Sigmoid colon (tissue), 7 donors: ENCODE measurements at places on chromosomes 7 and 10. TPM values are rescaled to one million over a fixed set of nuclear protein-coding genes. Genes with fewer than 3 reads are reported as not detected.

GRCh38 chr7:156545979-156546378, 94.6 kb upstream of the RNF32 start:
- DNase-seq: no peak

GRCh38 chr10:121024905-121025584, 173.9 kb downstream of the WDR11 start:
- DNase-seq: peak; percentile 76

Gene HIP1
- total RNA-seq: 7.2 TPM

DNA sequence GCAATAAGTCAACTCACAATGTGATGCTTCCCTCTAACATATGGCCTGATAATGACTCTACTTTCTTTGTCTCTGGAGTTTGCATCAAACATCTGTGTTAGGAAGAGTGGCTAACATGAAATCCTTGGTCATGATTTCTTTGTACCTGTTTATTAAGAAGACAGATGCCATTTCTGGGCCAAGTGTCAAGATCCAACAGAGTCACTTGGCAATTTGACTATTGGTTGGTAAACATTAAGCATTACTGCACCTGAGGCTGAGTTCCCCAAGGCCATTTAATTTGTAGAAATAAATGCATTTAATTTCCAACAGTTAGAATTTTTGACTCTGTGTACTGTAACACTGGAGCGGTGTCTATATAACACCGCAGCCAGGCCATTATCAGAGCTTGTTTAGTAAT, 403.7 kb downstream of the GALNT17 start:
- DNase-seq: no peak

DNA sequence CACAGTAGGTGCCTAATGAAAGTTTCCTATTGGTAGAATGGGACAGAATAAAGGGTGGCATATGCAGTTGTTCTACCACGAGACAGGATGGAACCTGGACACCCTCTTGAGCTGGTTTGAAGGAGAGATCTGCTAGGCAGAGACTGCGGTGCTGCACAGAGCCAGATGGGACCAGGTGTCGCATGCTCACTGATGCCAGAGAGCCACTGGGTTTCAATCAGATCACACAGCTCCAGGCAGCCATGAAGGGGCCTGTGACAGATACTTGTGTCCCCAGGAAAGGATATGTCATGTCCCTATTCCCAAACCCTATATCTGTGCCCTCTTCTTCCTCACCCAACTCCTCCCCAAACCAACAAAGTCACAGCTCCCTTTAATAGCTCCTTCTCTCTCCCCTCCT, 235.7 kb downstream of the PRPF18 start:
- no peak for DNase-seq

Gene RNF133
- total RNA-seq: 0.49 TPM
